ENCODE measurements at places on chromosomes 6 and 20.

- peak; percentile 46 for DNase-seq
These were observed 1.5 kb upstream of the GGT7 start for GRCh38 chr20:34874094-34874654.

DNA sequence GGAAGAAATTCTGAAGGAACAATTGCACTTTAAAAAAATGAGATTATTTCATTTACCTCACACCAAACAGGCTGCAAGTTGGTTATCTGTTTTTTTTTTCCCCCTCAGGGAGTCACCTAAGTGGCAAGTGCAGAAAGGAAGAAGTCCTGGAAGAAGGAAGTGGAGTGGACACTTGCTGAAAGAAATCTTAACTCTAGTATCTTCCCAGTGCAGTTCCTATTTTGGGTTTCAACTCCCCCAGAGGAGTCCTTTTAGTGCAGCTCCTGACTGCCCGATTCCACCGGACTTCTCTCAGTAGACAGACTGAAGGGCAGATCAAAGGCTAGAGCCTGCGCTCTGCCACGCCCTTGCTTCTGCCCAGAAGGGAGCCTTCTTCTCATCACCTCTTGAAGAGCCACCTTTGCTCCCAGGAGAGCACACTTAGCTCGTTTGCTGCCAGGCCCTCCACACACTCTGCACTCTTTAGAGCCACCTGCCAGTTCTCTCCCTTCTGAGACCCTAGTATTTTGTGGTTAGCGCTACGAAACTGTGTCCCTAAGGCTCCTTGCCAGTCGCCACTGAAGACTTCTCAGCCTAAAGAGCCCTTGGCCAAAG lies 4.9 kb downstream of the MTCL3 start:
- no peak for DNase-seq

- DNase-seq: peak; percentile 41
These were observed 156.6 kb downstream of the NFATC2 start for GRCh38 chr20:51385646-51386530.

DNA sequence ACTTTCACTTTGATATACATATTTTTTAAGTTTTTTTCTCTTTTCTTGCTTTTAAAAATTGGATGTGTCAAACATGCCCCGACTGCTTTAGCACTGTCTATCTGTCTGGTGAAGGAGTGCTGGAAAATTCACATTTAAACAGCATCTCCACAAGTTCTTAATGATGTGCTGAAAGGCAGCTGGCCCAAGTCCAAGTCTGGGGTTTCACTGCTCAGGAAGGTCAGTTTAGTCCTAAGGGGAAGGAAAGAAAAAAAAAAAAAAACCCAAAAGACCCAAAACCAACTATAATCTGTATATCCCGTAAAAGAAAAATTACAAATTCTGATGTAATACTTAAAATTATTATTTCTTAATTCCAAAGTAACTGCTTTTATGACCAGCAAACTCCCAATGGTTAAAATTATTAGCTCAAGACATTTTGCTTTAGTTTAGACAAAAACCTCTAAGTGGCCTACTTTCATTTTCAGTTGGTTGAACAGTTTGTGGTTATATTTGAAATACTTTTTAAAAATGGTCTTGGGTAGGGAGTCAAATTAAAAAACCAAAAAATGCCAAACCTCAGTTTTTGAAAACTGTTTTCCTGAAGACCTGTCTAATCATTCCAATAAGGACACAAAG lies 79.5 kb upstream of the PREP start:
- DNase-seq: no peak

GRCh38 chr6:125867483-125867942 lies 76.8 kb downstream of the NCOA7 start:
- DNase-seq: no peak

DNA sequence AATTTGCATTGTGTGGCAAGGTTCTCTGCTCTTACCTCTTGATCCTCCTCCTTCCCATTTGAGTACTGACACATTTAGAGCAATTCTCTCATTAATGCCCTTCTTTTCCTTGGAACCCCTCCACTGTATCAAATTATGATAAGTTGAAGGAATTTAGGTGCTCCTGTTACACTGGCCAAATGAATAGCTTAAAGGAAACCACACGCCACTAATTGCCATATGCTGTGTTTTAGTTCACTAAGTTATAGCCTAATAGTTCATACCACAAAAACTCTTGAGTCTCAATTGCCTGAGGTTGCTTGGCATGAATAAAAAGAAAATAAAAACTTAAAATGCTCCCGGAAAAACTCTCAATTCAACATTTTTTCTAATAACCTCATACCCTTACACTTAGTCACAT lies 1239.3 kb downstream of the EPHA7 start:
- DNase-seq: no peak

GRCh38 chr20:5608442-5609161 lies 141.6 kb upstream of the SHLD1 start:
- peak; percentile 26 for DNase-seq

- DNase-seq: no peak
These were observed 8.3 kb downstream of the SEMG2 start for GRCh38 chr20:45229264-45230056.

GRCh38 chr20:24739746-24740145 lies 209.3 kb upstream of the CST7 start:
- DNase-seq: no peak

DNA sequence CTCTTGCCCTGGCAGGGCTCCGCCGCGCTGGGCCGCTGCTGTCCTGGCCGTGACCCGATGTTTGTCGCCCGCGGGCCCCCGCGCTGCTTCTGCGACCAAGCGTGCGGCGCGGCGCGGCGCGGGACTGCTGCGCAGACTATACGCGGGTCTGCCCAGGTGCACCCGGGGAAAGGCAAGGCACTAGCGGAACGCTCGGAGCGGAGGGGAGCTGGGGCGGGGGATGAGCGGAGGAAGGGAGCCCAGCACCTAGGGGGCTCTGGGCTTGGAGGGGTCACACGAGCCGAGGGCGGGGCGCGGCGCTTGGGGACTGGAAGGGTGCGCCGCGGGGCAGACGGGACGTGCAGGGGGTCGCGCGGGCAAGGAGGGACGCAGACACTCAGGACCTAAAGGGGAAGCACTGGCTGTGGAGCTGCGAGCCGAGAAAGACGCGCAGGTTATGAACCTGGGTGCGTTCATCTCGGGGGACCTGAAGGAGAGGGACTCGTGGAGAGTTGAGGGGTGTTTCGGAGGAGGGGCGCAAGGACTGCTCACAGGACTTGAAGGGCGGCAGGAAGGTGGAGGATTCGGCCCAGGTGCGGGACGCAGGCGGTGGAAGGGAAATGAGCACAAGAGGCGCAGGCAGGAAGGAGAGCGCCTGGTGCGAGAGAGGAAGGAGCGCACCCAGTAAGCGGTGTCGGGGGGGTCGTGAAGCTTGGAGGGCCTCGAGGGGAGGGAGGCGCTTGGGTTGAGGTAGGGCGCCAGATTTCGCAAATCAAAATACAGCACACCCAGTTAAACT lies 40.8 kb upstream of the ZNFX1 start:
- peak; percentile 2 for DNase-seq

DNA sequence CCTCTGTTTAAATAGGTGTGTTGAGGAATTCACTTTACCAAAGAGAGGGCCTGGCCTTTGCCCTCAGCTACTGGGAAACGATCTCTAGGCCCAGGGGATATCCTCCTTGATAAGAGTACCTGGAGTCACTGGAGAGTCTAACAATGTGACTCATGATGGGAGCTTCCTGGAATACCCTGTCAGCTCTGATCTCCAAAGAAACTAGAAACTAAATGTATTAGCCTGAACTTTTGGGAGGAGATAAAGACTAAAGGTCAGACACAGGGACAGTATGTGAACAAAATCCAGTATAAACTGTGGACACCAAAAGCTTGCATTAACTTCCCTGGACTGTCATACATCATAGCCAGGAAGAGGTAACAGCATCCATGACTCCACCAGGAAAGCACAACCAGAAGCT lies 148.5 kb downstream of the RNGTT start:
- no peak for DNase-seq

DNA sequence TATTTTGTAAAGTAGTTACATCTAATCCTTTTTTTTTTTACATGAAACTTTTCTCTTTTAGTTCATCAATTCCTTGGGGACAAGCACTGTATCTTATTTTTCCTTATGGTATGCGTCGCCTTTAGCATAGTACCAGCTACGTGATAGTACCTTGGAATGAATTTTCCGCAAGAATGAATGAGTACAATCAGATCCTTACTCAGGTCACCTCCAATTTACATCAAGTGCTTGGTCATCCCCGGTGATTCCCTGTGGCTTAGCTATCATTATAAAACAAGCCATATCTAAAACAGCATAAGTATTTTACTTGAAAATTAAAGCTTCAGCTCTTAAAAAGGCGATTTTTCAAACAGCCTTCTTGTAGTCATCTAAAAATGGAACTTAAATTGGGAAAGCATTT lies 680.4 kb upstream of the MAP3K7 start:
- DNase-seq: no peak

- no peak for DNase-seq
These were observed 20.0 kb upstream of the AHI1 start for GRCh38 chr6:135517527-135517926.

DNA sequence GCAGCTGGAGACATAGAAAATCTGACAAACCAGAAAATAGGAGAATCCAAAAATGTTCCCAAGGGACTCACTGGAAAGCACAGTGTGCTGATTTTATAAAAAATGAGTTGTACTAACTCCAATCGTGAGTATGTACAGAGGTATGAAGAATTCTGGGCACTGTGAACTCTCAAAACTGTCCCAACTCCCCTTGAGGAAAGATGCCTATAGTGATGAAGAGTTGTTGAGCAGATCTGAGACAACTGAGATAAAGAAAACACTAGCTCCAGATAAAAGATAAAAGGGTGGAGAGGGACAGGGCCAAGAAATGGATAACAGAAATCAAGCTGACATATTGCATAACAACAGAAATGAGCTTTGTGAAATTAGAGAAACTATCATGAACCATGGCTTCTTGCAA lies 481.4 kb downstream of the MAFB start:
- DNase-seq: no peak

GRCh38 chr20:57647006-57647932 lies 27.0 kb upstream of the ZBP1 start:
- no peak for DNase-seq

DNA sequence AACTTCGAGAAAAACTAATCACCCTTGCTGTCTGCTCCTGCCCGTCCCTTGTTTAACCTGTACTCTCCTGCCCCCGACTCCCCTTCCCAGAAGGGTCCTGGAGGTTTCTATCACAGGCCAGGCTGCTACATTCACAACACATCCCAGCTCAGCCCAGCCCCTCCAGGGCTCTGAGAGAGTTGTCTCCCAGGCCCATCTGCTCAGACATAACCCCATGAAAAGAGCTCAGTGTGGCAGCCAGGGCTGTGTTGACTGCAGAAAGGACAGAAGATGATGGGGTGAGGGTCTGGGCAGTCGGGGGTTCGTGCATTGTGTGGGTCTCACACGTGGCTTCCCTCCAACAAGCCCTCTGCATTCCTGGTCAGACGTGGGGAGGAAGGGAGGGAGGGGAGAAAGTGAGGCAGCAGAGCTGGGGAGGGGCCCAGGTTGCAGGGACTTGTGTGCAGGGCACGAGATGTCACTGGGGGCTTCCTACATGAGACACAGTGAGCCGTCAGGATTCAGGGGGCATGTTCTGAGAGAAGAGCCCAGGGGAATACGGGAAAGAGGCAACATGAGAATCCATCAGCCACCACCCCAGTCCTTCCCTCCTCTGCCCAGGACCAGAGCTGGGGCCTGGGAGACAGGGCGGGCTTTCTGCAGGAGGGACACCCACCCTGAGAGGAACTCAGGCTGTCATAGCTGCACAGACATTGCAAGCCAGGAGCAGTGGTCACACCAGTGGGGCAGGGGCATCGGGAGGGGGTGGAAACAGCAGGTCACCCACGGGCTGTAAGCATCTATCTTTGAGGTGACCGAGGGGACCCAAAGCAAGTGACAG lies 372.9 kb downstream of the PREX1 start:
- no peak for DNase-seq

GRCh38 chr6:5172041-5172653 lies 87.0 kb downstream of the PPP1R3G start:
- no peak for DNase-seq

- DNase-seq: no peak
These were observed at the start of gene SCUBE3 for GRCh38 chr6:35213824-35214756. Gene SCUBE3, plus strand, starts transcription at chr6:35213956. Its CDS starts 463 bp downstream, at chr6:35214419.

DNA sequence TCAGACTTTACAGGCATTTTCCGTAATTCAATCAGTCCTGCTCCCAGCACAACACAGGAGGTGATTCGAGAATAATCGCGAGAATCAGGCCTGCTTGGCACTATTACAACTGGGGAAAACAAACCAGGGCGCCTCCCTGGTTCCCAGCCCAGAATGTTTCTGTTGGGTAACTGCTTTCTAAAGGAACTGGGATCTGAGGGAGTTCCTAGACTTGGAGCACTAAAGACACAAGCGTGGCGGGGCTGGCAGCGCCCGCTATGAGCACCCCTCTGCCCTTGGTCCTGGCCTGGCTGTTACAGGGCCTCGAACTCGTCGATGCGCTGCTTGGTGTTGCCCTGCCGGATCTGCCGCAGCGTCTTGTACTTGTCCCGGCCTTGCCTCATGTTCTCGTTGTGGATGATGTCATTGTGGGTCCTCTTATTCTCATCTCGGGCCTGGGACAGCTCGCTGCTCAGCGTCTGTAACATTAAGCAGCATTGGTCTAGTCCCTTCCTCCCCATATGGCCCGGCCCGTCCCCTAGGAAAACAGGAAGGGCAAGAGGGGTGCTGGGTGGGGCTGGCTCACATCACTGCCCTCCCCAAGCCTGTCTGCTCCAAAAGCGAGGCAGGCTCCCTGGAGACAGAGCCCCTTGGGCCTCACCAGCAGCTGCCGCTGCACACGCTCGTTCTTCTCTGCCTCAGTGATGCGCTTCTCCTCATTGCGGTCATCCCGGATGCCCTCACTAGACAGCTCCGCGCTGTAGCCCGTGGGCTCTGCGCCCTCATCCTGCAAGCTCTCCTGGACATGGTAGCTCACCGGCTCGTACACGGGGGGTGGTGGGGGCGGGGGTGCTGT lies 52.3 kb downstream of the EZR start:
- DNase-seq: no peak

- DNase-seq: no peak
These were observed 1.5 kb downstream of the RIOK1 start for GRCh38 chr6:7391151-7391550.

GRCh38 chr6:1233924-1234323 lies 78.0 kb upstream of the FOXQ1 start:
- no peak for DNase-seq

- DNase-seq: no peak
These were observed 62.1 kb upstream of the APCDD1L start for GRCh38 chr20:58577139-58577806.

GRCh38 chr6:100103194-100103593 lies 109.2 kb upstream of the MCHR2 start:
- DNase-seq: no peak

GRCh38 chr20:63059684-63060056 lies 52.9 kb upstream of the BHLHE23 start:
- DNase-seq: no peak

- no peak for DNase-seq
These were observed 581.0 kb upstream of the MAP3K7 start for GRCh38 chr6:91167846-91168245.
